ENCODE measurements at places on chromosomes 3 and 15.

DNA sequence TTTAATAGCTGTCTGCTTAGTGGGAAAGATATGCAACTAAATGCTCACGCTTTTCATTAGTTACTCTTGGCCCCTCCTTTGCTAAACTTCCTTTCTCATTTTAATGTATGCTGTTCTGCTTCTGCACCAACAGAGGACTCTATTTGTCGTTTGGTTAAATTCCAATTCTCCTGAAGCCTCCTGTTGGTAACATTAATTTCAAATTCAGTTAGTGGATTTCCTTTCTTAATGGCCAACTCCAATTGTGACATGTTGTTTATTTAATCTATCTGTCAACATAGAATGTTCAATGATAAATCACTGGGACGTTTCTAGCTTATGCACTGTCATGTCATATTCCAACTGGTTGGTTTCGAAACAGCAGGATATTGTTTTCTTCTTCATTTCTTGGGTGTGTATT, 467.4 kb upstream of the BCHE start:
- DNase-seq = no peak

DNA sequence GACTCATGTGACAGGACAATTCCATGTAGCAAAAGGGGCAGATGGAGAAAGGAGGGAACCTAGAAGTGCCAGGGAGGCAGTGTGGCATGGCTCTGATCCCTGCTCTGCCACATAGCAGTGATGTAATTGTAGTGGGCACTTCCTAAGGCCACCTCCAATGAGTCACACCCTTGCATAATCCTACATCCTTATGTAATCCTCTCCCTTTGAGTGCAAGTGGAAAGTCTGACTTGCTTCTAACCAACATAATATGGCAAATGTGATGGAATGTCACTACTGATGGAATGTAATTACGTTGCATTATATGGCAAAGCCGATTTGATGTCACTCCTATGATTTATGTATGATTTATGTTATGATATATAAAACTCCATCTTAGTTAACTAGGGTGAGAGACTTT, 72.9 kb upstream of the ATP2C1 start:
- peak; percentile 71 for DNase-seq

GRCh38 chr15:68678746-68679145, 100.0 kb downstream of the CORO2B start:
- DNase-seq = peak; percentile 30

DNA sequence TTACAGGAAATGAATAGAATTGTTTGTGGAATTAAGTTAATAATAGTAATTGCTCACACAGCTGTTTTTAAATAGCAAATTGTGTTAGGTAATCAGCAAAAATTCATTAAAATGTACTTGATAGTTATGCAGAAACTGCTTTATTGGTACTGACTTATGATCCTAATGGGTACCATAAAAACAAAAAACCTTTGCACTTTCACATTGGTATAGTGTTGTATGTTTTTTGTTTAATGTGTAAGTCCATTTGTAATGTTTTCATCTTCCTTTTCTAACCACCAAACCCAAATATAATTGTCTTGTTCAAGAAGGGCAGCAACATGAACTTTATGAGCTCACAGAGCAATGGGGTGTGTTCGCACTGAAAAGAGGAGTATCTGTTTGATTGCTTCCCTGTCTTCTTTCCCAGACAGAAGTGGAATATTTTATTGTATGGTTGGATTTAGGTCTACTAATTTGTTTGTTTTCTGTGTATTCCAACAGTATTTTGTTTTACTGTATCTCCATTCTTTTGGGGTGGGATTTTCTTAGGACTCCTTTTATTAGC, 135.8 kb downstream of the TCF12 start:
- peak; percentile 8 for DNase-seq

DNA sequence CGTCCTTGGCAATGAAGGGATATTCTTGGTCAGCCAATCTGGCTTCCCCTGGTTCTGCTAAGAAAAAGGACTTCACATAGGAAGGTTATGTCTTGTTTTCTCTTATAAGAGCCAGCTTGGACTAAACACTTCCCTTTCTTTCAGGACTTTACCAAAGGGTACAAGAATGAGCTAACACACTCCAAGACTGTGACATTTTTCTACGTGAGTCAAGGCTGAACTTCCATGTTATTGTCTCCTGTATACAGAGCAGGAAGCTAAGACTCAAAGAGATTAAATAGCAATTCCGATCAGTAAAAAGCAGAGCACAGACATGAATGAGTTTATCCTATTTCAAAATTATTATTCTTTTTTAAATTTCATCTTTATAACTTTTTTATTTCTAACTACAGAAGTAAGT, 63.3 kb upstream of the STT3B start:
- DNase-seq = no peak

Data from myocyte (in vitro differentiated cells).